Left kidney (tissue), 8 donors: ENCODE measurements at places on chromosomes 1 and 21. TPM values are rescaled to one million over a fixed set of nuclear protein-coding genes. Genes with fewer than 3 reads are reported as not detected.

RHBG gene
- 16.0 TPM for polyA plus RNA-seq

GRCh38 chr1:217135987-217136894 lies 413.0 kb upstream of the ESRRG start:
- DNase-seq, result no peak

DNA sequence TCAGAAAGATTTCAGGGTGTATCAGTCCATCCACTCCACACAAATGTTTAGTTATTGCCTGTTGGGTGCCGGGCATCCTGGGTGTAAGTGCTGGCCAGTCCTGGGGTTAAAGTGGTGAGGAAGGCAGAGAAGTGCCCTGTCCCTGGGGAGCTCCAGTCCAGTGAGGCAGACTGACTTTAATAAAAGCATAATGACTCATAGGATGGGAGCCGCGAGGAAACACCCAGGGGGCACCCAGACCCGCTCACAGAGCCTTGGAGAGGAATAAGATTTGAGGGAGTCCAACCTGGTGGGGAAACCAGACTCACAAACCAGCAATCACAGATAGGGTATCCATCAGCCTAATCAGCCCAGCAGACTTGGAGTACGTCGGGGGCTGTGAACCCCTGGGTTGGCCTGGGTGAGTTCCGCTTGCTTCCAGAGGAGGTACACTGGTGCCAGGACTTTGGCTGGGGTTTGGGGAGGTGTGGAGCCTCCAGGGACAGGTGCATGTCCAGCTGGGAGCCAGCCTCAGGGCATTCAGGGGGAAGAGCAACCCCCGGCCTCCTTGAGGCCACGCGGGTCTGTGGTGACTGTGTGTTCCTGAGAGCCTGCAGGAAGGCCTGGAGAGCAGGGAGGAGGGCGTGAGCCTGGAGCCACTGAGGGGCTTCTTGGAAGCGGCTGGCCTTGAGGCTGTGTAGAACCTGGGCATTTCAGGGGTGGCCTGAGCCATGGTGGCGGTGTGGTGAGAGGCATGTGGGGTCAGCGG lies 3.7 kb downstream of the PEAR1 start:
- no peak for DNase-seq

- no peak for DNase-seq
Observed at GRCh38 chr1:214438530-214438929, 112.9 kb downstream of the PTPN14 start.

- DNase-seq, result no peak
Observed at GRCh38 chr1:110114784-110115183, 2.5 kb downstream of the UBL4B start.

DNA sequence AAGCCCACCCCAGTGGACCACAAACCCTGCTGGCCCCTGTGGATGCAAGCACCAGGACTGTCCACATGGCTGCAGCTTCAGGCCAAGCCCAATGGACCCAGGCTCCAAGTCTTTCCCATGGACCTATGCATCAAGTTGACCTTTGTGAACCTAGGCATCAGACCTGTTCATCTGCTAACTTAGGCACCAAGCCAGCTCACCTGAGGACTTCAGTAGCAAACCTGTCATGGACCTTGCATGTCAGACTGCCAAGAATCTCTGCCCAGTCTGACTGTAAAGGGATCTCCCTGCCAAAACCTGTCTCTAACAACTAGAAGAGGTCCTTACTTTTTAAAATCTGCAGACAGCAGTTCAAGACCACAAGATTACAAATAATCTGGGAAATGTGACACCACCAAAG lies 37.8 kb downstream of the FMO3 start:
- DNase-seq, result no peak

DNA sequence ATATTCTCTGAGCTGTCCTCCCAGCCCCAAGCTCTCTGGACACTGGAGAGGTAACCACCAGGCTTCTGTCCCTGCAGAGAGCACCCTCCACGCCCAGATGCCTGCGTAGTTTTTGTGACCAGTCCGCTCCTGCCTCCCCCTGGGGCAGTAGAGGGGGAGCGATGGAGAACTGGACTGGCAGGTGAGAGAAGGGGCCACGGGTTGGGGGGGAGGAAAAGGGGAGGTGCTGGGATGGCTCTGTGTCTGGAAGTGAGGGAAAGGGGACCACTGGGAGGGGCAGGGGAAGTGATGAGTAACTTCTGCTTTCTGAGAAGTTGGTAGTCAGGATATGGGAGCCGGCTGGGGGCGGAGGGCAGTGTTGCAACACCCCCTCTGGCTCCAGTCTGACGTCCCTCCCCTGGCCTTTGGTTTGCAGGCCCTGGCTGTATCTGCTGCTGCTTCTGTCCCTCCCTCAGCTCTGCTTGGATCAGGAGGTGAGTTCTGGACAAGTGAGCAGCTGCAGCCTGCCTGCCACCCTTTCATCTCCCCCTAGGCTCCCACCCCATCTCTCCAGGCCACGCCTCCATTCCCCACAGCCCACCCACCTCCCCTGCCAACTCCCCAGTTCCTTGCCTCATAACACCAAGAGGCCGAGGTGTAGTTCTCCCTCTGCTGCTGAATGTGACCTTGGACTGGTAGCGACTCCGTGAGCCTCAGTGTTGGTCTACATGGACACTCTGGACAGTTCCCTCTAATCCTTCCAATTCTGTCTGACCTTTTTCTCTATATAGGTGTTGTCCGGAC lies 3.1 kb downstream of the ADAMTSL4 start:
- peak; percentile 54 for DNase-seq

CFAP45 gene
- polyA plus RNA-seq, result 3.8 TPM

DNA sequence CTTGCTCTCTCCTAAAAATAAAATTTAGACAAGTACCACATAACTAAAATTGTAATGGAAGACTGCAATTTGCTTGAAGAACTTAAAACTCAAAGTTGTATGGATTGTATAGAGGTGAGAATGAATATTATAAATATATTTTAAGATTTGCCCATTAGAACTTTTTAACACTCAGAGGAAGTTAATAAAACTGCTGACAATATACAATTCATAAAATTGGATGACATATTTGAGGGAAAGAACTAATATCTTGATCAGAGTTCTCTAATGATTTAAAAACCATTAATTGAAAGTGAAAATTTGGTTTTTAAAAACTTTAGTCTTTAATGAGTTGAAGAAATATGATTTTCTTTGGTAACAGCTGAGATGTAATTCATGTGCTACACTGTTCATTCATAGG lies 20.9 kb downstream of the TTC3 start:
- DNase-seq, result no peak
